ENCODE measurements at places on chromosomes 5 and 9.

DNA sequence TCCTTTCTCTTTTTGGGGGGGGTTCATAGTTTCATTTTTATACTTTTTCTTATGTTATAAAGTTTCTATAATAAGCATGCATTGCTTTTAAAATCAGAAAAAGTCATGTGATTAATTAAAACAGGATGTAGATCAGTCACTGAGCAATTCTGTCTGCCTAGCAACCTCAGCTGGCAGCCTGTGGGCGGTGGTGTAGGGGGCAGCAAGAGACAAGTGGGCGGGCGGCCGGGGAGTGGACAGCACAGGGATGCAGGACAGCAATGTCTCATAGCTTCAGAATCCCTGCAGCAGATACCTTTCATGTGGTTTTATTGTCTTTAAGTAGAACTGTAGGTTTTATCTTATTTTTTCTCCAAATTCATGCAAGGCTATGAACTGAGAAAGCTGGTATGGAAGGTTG is 101.9 kb upstream of the S1PR3 start:
- no peak for DNase-seq

GRCh38 chr9:90808890-90809685 is 7.5 kb downstream of the SYK start:
- no peak for DNase-seq

- no peak for DNase-seq
Measured at GRCh38 chr9:87910821-87911220, 6.9 kb upstream of the SPATA31C1 start.

DNA sequence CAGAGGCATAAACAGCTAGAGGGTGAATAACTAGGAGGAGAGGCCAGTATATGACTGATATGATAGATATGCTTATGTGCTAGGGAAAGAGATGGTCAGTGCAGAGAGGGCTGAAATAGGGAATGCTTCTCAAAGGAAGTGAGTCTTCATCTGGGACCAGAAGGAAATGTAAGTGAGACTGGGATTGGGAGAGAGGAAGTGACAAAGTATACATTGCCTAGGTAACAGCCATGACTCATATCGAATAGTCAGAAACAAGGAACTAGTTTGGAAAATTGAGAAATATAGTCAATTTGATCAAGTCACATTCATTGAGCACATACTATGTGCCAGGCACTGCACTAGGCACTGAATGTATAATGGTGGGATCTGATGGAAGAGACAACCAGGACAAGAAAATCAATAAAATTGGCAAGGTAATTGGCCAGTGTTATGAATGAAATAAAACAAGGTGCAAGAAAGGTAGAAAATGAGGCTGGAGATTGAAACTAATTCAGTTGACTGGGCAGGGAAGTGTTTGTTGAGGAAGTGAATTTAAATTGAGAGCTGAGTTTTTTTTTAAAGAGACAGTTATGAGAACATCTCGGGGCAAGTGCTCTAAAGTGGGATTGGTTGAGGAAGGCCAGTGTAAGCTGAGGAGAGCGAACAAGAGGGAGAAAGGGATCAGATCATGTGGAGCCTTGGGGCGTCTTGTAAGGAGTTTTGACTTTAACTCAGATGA is 4.3 kb downstream of the ERAP2 start:
- no peak for DNase-seq

DNA sequence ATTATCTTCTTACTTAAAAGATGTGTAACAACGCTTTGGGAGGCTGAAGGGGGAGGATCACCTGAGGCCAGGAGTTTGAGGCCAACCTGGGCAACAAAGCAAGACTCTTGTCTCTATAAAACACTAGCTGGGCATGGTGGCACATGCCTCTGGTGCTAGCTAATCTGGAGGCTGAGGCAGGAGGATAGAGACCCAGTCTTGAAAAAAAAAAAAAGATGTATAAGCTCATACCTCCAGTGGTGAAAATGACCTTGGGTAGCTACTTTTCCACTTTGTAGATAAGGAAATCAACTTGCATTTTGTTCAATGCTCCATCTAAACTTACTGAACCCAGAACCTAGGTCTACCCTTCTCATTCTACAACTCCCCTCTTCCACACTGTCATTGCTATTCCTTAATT is 16.6 kb downstream of the ARRDC3 start:
- DNase-seq, result no peak

Measured in stimulated activated CD4-positive, alpha-beta T cell treated with anti-CD3 and anti-CD28 coated beads, Interleukin-1b, Interleukin-23, amount 100 ng/mL, for 24 hours (primary cell).